ENCODE measurements at places on chromosomes 6 and 20. TPM values are rescaled to one million over a fixed set of nuclear protein-coding genes. Genes with fewer than 3 reads are reported as not detected.

The WFDC12 gene
- not detected for total RNA-seq

The RSPO3 gene
- total RNA-seq: not detected

The TFAP2C gene
- not detected for total RNA-seq

The MMP24OS gene
- 29.4 TPM for total RNA-seq

The MYLK2 gene
- 0.50 TPM for total RNA-seq

The OR2H1 gene
- not detected for total RNA-seq

The RAET1L gene
- not detected for total RNA-seq

The CTCFL gene
- not detected for total RNA-seq

The RIMS4 gene
- not detected for total RNA-seq

The ANKS1A gene
- 6.8 TPM for total RNA-seq

The COL20A1 gene
- not detected for total RNA-seq

The BPIFB1 gene
- total RNA-seq: not detected

The SLC17A2 gene
- not detected for total RNA-seq

The SLC2A4RG gene
- total RNA-seq: 102 TPM

The TRIM15 gene
- total RNA-seq: 0.25 TPM

The SEL1L2 gene
- total RNA-seq: not detected

The OR2B6 gene
- not detected for total RNA-seq

The PET117 gene
- total RNA-seq: 14.9 TPM

The SLC12A5 gene
- total RNA-seq: 0.70 TPM

The TMEM242 gene
- 10.5 TPM for total RNA-seq

The BMP6 gene
- not detected for total RNA-seq

The RBPJL gene
- total RNA-seq: not detected

The PRIM2 gene
- total RNA-seq: 37.3 TPM

The RBM12 gene
- total RNA-seq: 130 TPM

The NRSN1 gene
- not detected for total RNA-seq

The MCM3 gene
- total RNA-seq: 211 TPM

The GLP1R gene
- not detected for total RNA-seq

The HLA-DQB1 gene
- 7.0 TPM for total RNA-seq

The AGPAT1 gene
- total RNA-seq: 40.8 TPM

The FOXP4 gene
- total RNA-seq: 5.0 TPM

The PSMG4 gene
- 26.3 TPM for total RNA-seq
